Stimulated activated naive CD8-positive, alpha-beta T cell treated with anti-CD3 and anti-CD28 coated beads, Interleukin-15, Interleukin-2, amounts not matched to agents 100 U/mL and 50 U/mL, for 24 hours (primary cell): ENCODE measurements at places on chromosomes 4 and X.

GRCh38 chr4:155667568-155668511 lies 1.2 kb downstream of the GUCY1A1 start:
- peak; percentile 17 for DNase-seq

- DNase-seq = no peak
Measured at GRCh38 chr4:157776930-157777528, 395.8 kb downstream of the GASK1B start.

- DNase-seq = no peak
Measured at GRCh38 chrX:3771766-3772165, 58.3 kb upstream of the PRKX start.

DNA sequence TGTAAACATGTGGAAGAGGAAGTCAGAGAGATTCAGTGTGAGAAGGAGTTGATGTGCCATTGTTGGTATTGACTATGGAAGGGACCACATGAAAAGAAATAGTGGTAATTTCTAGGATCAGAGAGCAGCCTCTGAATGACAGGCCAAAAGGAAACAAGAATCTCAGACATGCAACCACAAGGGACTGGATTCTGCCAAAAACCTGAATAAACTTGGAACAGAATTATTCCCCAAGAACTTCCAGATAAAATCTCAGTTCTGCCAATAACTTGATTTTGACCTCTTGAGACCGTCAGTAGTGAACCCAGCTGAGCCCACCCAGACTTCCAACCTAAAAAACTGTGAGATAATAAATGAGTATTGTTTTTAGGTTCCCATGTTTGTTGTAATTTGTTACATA lies 653.6 kb upstream of the NR3C2 start:
- no peak for DNase-seq

GRCh38 chr4:182901337-182901736 lies 15.8 kb downstream of the DCTD start:
- DNase-seq = no peak

DNA sequence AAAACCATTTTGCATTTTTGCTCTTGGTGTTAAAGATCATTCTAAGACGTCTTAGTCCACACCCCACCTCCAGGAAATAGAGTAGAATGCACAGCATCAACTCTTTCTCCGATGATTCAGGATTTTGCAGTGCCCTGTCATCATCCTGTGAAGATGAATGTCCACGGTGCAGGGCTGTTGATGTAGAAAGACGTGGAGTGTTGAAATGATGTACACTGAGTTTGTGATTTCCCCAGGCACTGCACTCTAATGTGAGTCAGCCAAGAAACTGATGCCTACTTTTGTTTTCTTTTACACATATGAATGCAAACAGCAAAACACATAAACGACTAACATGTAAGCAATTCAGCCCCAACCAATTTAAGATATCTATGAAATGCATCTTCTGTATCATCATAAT lies 10.5 kb downstream of the LGI2 start:
- no peak for DNase-seq

DNA sequence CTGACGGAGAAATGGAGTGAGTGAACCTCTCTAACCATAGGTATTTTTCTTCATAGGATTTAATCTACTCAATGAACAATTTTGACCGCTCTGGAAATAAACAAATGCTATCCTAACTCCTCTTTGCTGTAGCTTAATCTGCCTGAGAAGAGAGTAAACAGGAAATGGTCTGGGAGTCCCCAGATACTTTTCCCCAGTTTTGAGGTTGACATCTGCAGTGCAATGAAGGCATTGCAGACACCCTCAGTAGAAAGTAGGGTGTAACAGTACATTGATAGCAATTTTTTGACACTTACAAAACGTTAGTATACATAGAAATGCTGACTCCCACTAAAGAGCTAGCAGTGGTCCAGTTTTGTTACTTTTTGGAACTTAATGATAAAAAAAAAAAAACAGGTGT lies 495.9 kb upstream of the FAM241A start:
- no peak for DNase-seq

- DNase-seq = no peak
Measured at GRCh38 chr4:13097971-13098370, 386.2 kb downstream of the RAB28 start.
